ENCODE measurements at places on chromosomes 12 and 14. TPM values are rescaled to one million over a fixed set of nuclear protein-coding genes. Genes with fewer than 3 reads are reported as not detected.

- H3K27me3 ChIP-seq, result no peaks in the 10 kb centered on the region
- DNase-seq, result no peak
- no peaks in the 10 kb centered on the region for H3K4me1 ChIP-seq
- no peak overlapping the region for H3K27ac ChIP-seq
- H3K4me3 ChIP-seq, result no peak overlapping the region
- no peaks in the 10 kb centered on the region for H3K36me3 ChIP-seq
Measured at GRCh38 chr12:27081668-27082111, 688 bp downstream of the C12orf71 start.

DNA sequence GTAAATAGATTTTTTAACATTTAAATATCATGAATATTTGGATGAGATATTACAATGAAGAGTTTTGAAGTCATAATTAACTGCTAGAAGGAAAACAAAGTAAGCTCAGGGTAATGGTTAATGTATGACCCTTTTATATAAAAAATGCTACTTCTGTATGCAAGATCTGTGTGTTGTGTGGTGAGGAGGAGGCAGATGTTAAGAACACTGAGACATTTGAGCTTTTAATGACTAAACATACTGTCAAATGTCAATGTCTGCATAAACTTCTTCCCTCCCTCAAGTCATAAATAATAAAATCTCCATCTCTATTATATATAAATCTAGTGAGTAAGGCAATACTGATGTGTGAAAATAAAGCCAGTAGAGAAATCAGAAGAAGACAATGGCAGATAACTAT lies 1.4 kb downstream of the TPH2 start:
- H3K27ac ChIP-seq, result no peak overlapping the region
- H3K4me3 ChIP-seq, result no peak overlapping the region
- no peak for DNase-seq
- no peaks in the 10 kb centered on the region for H3K36me3 ChIP-seq
- H3K27me3 ChIP-seq, result peaks cover 43% of the 10 kb centered on the region
- H3K4me1 ChIP-seq, result no peaks in the 10 kb centered on the region

GRCh38 chr14:24274101-24274543 lies 2.7 kb upstream of the RABGGTA start:
- peak overlapping the region; percentile 100 for H3K27ac ChIP-seq
- H3K27me3 ChIP-seq, result no peaks in the 10 kb centered on the region
- peaks cover 44% of the 10 kb centered on the region for H3K4me1 ChIP-seq
- peaks cover 7% of the 10 kb centered on the region for H3K36me3 ChIP-seq
- DNase-seq, result no peak
- no peak overlapping the region for H3K4me3 ChIP-seq

- H3K27me3 ChIP-seq, result no peaks in the 10 kb centered on the region
- no peaks in the 10 kb centered on the region for H3K36me3 ChIP-seq
- no peak overlapping the region for H3K27ac ChIP-seq
- no peak overlapping the region for H3K4me3 ChIP-seq
- H3K4me1 ChIP-seq, result peaks cover 8% of the 10 kb centered on the region
- DNase-seq, result no peak
Measured at GRCh38 chr12:132685400-132685799, 1.7 kb downstream of the POLE start.

- H3K27me3 ChIP-seq, result peaks cover 63% of the 10 kb centered on the region
- H3K27ac ChIP-seq, result no peak overlapping the region
- peaks cover 8% of the 10 kb centered on the region for H3K4me1 ChIP-seq
- H3K4me3 ChIP-seq, result peak overlapping the region; percentile 49
- H3K36me3 ChIP-seq, result no peaks in the 10 kb centered on the region
Measured at GRCh38 chr12:48182631-48183030, 813 bp upstream of the CCDC184 start.

DNA sequence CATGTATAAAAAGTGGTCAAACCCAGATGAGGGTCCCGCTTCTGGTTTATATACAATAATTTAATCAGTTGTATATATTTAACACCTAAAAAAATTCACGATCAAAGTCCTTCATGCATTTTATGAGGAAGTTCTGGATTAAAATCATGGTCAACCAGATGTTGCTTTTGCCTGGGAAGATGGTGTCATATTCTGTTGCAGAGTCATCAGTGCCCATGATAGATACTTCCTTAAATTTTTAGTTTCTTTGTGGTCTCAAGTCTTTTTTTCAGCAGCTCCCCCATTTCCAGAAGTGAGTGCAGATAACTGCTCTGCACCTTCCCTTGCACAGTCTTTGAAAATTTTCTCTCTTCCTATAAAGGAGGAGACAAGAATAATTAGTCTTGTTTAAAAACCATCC lies 16.1 kb downstream of the ERP29 start:
- H3K4me3 ChIP-seq, result no peak overlapping the region
- H3K27me3 ChIP-seq, result no peaks in the 10 kb centered on the region
- DNase-seq, result no peak
- peaks cover 68% of the 10 kb centered on the region for H3K36me3 ChIP-seq
- peaks cover 4% of the 10 kb centered on the region for H3K4me1 ChIP-seq
- no peak overlapping the region for H3K27ac ChIP-seq

DNA sequence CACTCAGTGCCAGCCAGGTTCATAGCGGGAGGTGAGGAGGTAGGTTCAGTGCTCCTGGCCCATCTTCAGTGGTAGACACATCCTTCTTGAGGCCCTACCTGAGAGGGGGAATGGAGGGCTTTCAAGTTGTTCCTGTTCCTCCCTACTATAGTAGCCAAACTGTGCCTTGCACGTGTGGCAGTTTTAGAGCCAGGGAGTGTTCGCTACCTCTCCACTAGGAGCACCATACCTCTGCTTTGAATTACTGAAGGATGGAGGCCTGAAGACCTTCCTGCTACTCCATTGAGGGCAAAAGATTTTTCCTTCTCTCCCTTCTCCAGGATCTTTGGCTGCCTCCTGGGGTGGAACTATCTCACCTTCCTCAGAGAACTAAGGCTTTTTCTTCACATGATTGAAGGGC lies 5.9 kb upstream of the ALG10 start:
- no peaks in the 10 kb centered on the region for H3K36me3 ChIP-seq
- no peak for DNase-seq
- H3K4me1 ChIP-seq, result no peaks in the 10 kb centered on the region
- H3K27ac ChIP-seq, result no peak overlapping the region
- peaks cover 15% of the 10 kb centered on the region for H3K27me3 ChIP-seq
- H3K4me3 ChIP-seq, result no peak overlapping the region

DNA sequence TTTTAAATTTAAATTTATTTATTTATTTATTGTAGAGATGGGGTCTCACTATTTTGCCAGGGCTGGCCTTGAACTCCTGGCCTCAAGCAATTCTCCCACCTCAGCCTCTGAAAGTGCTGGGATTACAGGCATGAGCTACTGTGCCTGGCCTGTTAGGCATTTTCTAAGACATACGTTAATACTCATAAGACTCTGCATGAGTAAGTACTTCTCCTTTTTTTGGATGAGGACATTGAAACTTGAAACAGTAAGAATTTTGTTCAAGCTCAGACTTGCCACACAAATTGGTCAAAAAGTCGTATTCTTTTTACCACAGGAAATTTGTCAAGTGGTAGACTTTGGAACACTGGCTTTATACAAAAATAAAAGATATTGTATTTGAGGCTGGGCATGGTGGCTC lies 187.4 kb upstream of the RASSF8 start:
- DNase-seq, result no peak
- H3K4me3 ChIP-seq, result no peak overlapping the region
- H3K4me1 ChIP-seq, result no peaks in the 10 kb centered on the region
- H3K27me3 ChIP-seq, result no peaks in the 10 kb centered on the region
- no peaks in the 10 kb centered on the region for H3K36me3 ChIP-seq

DNA sequence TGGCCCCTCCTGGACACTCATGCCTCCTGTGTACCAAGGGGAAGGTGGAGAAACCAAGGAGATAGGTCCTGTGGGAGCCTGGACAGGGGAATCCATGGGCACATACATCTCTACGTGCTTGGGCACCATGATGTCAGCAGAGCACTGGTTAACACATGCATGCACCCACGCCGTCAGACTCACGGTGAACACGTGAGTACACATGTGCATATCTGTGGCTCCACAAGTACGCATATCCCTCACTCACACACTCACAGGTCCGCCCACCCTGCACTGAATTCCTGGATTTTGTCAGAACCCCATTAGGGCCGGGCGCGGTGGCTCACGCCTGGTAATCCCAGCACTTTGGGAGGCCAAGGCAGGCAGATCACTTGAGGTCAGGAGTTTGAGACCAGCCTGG lies 29.1 kb upstream of the COX6A1 start:
- no peak for DNase-seq
- no peaks in the 10 kb centered on the region for H3K4me1 ChIP-seq
- H3K27ac ChIP-seq, result no peak overlapping the region

- H3K27me3 ChIP-seq, result no peaks in the 10 kb centered on the region
- no peaks in the 10 kb centered on the region for H3K4me1 ChIP-seq
Measured at GRCh38 chr12:70828351-70828750, 92.2 kb downstream of the PTPRR start.

DNA sequence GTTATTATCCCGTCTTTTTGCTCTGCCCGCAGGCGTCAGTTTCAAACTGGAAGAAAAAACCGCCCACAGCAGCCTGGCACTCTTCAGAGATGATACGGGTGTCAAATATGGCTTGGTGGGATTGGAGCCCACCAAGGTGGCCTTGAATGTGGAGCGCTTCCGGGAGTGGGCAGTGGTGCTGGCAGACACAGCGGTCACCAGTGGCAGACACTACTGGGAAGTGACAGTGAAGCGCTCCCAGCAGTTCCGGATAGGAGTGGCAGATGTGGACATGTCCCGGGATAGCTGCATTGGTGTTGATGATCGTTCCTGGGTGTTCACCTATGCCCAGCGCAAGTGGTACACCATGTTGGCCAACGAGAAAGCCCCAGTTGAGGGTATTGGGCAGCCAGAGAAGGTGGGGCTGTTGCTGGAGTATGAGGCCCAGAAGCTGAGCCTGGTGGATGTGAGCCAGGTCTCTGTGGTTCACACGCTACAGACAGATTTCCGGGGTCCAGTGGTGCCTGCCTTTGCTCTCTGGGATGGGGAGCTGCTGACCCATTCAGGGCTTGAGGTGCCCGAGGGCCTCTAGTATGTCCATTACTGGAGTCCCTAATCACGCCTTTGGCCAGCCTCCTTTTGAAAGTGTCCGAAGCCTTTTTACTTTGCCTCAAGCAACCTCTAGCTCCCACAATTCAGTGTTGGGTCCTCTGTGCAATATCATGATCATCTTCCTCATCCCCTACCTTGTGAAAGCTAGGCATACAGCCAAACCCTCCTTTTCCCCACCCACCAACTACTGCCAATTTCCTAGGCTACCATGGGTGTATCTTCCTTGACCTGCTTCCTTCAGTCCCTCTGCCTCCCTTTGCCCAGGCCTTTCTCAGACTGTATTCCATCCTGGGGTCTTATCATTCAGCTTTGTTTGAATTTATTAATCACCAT lies 891 bp downstream of the SPRYD4 start:
- H3K4me1 ChIP-seq, result peaks cover 12% of the 10 kb centered on the region
- H3K4me3 ChIP-seq, result peak overlapping the region; percentile 99
- H3K27me3 ChIP-seq, result no peaks in the 10 kb centered on the region
- H3K36me3 ChIP-seq, result peaks cover 8% of the 10 kb centered on the region

- H3K27me3 ChIP-seq, result no peaks in the 10 kb centered on the region
- no peaks in the 10 kb centered on the region for H3K36me3 ChIP-seq
- H3K4me3 ChIP-seq, result no peak overlapping the region
- peaks cover 8% of the 10 kb centered on the region for H3K4me1 ChIP-seq
- no peak overlapping the region for H3K27ac ChIP-seq
Measured at GRCh38 chr12:51388069-51388799, 3.0 kb downstream of the GALNT6 start.

DNA sequence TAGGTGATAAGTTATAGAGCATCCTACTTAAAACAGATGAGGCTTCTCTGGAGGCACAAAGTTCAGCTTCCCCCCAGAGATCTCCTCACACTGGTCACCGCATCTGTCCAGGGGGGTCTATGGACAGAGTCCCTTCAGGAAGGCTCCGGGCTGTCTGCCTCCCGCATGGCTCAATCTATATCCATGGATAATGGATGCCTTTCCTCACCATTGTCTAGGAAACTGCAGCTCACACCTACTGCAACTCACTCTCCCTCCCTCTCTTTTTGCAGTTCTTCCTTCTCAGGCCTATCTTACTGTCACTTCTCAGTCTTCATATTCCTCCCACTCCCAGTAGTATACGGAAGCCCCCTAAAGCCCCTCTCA lies 100.6 kb upstream of the BCL2L14 start:
- no peaks in the 10 kb centered on the region for H3K4me1 ChIP-seq
- no peak overlapping the region for H3K4me3 ChIP-seq
- no peaks in the 10 kb centered on the region for H3K27me3 ChIP-seq
- no peak for DNase-seq
- H3K27ac ChIP-seq, result no peak overlapping the region

DNA sequence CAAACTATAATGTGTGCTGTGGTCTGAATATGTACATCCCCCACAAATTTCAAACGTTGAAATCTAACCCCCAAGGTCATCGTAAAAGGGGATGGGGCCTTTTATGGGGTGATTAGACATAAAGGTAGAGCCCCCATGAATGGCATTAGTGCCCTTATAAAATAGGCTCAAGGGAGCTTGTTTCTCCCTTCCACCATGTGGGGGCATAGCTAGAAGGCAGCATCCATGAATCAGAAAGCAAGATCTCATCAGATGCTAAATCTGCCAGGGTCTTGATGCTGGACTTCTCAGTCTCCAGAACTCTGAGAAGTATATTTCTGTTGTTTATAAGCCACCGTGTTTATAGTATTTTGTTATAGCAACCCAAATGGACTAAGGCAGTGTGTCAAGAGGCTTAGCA lies 33.4 kb upstream of the IGF1 start:
- no peak for DNase-seq
- no peaks in the 10 kb centered on the region for H3K4me1 ChIP-seq
- no peak overlapping the region for H3K27ac ChIP-seq
- no peaks in the 10 kb centered on the region for H3K36me3 ChIP-seq

- no peaks in the 10 kb centered on the region for H3K36me3 ChIP-seq
- peaks cover 14% of the 10 kb centered on the region for H3K4me1 ChIP-seq
- peak; percentile 68 for DNase-seq
- peak overlapping the region; percentile 49 for H3K4me3 ChIP-seq
- H3K27ac ChIP-seq, result peak overlapping the region; percentile 55
Measured at GRCh38 chr12:52235001-52235764, 2.1 kb downstream of the KRT7 start.

The MAGOHB gene
- 21.3 TPM for total RNA-seq

The ABCD2 gene
- total RNA-seq, result 0.46 TPM

The LBHD2 gene
- not detected for total RNA-seq

The CIROP gene
- not detected for total RNA-seq

The LRRIQ1 gene
- total RNA-seq, result 0.67 TPM

The CCDC196 gene
- total RNA-seq, result not detected

The LACRT gene
- not detected for total RNA-seq

The ERBB3 gene
- total RNA-seq, result 60.7 TPM
